Stimulated activated CD8-positive, alpha-beta memory T cell treated with anti-CD3 and anti-CD28 coated beads, Interleukin-7, amount 100 ng/mL, for 1 hour (primary cell): ENCODE measurements at places on chromosomes 7 and 10.

- no peak for DNase-seq
Measured at GRCh38 chr10:48456361-48456804, 148.5 kb downstream of the ARHGAP22 start.

DNA sequence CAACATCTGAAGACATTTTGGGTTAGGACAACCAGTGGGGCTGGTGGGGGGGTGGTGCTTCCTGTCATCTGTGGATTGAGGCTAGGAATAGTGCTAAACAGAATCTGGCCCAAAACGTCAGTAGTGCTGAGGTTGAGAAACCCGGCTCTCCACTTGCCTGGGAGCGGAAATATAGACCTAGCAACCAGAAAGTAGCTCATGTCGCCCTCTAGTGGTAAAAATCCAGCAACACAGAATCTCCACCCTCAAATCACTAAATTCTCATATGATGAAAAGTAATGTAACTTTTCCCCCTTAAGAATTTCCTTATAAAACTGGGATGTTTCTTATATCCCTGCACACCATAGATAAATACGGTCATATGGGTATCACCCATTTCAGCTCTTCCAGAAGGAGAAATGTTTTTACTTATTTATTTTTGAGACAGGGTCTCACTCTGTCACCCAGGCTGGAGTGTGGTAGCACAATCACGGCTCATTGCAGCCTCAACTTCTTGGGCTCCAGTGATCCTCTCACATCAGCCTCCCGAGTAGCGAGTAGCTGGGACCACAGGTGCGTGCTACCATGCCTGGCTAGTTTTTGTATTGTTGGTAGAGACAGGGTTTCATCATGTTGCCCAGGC is 34.4 kb downstream of the ZC3HAV1 start:
- peak; percentile 33 for DNase-seq

GRCh38 chr10:96586419-96587263 is at the start of gene TM9SF3:
Gene TM9SF3, minus strand, starts transcription at chr10:96587012. Its CDS starts 177 bp downstream, at chr10:96586835.
- DNase-seq = peak; percentile 86

DNA sequence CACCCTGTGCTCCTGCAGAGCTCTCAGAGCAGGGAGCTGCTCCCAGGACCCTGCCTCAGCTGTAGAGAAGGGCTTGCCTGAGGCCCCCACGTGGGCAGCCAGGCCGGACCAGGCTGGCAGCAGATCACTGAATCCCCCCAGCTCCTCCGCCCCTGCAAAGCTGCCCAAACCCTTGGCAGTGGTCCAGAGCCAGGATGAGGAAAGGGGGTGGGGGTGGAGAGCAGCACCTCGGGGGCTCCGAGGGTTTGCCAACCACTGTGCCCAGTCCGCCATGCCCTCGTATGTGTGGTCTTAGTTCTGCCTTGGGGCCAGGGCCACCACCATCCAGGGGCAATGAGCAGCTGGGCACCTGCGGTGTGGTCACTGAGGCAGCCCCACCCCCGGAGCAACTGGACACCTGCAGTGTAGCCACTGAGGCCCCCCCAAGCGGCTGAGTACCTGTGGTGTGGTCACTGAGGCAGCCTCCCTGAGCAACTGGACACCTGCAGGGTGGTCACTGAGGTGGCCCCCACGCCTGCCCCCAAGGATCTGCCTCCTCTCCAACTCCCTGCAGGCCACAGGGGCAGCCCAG is 90.8 kb downstream of the TCERG1L start:
- DNase-seq = no peak

GRCh38 chr7:92586841-92587240 is 3.3 kb downstream of the FAM133B start:
- no peak for DNase-seq

GRCh38 chr10:3887885-3888476 is 103.0 kb upstream of the KLF6 start:
- DNase-seq = peak; percentile 30

- DNase-seq = no peak
Measured at GRCh38 chr7:44966731-44967538, 11.9 kb downstream of the MYO1G start.

DNA sequence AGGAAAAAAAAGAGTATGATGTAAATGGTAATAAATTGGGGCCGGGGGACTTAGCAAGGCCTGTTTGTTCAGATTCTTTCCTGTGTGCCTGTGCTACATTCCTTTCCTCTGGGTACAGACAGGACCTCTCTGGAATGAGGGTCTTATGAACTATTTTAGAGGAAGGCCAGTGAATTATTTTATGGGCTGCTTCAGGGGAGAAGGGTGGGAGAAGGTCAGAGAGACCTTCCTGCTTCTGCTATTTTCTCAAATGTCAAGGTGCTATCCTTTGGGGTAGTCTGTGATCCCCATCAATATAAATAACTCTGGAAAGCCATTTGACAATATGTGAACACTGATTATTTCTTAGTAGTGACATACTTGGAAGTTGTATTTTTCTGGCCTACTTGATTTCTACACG is 426.5 kb downstream of the SH2D4B start:
- no peak for DNase-seq

- no peak for DNase-seq
Measured at GRCh38 chr7:139798221-139798620, 20.4 kb upstream of the HIPK2 start.

DNA sequence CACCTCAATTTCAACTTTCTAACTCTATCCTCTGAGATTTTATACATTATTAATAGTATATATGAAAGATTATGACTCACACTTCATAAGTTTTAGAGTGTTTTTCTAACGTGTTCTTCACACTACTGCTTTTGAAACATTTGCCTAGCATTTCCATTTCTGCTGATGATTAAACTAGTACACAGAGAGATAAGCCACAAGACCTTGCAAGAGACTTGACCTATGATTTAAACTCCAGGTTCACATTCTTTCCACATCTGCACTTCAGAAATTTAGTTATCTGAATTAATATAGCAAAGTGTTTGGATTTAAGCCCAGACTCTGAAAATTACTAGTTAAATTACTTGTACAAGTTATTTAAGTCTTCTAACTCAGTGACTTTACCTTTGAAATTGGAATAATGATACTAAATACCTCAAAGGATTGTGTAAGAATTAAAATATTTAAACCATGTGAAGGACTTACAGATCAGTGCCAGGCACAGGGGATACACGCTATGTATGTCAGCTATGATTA is 66.6 kb downstream of the PCLO start:
- no peak for DNase-seq

DNA sequence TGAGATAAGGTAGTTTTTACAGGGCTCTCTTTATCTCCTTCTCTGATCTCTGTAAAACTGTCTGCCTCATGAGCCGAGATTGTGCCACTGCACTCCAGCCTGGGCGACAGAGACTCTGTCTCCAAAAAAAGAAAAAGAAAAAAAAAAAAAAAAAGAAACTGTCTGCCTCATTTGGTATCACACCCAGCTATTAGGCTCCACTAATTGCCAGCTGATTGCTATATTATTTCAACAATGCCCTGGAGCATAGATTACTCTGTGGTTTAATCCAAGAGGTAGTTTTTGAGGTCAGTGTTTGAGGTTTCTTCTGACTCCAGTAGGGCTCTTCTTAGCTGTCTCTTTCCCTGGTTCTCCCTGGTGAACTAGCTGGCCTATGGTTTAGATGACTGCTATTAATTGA is 268.1 kb upstream of the PLPP4 start:
- DNase-seq = no peak

- DNase-seq = no peak
Measured at GRCh38 chr7:155808549-155809331, 3.5 kb downstream of the SHH start.

DNA sequence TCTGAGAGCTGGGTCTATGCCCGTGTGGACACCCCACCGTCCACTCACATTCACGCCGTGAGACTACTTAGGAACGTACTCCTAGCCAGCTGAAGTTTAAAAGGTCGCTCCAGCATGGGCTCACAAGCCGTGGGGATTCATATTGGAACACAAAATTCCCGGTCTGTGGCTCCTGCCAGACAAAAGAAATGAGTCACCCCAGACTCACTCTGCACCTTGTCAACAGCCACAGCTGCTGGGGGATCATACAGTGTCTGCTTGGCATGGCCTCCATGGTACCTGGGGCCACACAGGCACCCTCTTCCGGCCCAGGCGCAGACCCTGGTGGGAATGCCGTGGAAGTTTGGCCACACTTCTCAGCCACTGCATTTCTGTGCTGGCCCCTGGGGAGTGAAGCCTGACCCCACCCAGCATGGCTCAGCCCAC is 228.4 kb downstream of the DNAJB6 start:
- DNase-seq = no peak

DNA sequence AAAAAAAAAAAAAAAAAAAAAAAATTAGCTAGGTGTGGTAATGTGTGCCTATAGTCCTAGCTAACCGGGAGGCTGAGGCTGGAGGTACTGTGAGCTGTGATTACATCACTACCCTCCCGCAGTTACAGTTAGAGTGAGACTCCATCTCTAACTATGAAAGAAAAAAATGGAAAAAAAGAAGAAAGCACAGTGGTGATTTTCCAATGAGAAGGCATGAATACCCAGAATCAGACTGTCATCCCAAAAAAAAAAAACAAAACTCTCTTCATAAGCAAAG is 269.9 kb upstream of the MKLN1 start:
- no peak for DNase-seq

DNA sequence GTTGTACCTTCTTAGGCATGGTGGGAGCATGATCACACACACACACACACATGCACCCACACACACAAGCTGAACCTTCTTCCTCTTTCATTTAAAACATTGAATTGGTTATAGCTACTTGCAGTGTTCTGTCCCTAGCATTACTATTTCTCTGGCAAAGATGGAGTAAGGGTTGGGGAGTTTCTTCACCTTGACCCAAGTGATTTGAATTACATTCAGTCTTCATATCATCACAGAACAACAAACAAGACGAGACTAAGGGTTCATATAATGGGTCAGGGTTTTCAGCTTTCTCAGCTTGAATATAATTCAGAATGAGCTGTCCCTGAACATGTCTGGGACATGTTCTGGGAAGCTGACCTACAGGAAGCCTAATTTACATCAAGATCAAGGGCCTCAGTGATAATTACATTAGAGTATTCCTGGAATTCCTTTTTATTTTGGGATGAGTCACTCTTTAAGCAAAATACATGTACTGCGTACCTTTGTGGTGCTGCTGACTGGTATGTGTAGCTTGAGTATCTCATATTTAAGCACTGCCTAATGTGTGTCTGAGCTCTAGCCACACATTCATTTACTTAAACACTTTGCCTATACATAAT is 213.5 kb upstream of the TMEM229A start:
- DNase-seq = no peak

GRCh38 chr10:8163824-8164223 is 109.3 kb downstream of the GATA3 start:
- no peak for DNase-seq

- DNase-seq = no peak
Measured at GRCh38 chr7:140989068-140989467, 25.7 kb downstream of the MRPS33 start.

- DNase-seq = no peak
Measured at GRCh38 chr7:727806-728460, 852 bp upstream of the PRKAR1B start.
